ENCODE measurements at places on chromosomes 16 and 17.

DNA sequence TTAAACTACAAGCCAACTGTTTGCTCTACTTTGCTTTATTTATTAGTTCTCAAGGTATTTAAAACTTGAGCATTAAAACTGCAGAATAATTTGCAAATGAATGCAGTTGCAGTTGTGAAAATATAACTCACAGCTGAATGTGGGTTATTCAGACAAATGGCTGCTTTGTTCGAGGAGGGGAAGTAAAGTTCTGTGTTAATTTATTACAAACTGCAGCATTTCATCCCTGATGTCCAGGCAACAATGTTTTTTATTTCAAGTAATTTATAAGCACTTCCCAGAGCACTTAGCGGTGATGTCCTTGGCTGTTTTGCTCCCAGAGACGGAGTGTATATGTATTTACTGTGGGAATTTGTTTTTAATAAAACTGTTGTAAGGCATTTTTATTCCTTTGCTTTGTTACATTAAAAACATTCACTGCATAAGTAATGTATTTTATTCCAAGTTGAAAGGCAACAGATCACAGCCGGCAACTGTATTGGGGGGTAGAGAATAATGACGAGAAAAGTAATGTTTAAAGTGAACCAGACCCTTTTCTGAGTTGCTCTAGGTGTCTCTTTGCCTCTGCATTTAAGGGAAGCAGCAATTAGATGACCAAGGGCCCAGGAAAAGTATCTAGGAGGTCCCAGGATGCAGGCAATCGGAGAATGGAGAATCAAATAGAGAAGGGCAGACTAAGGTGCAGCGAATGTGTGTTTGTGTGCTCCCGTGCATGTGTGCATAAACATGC, 291.2 kb upstream of the SALL1 start:
- DNase-seq = no peak

DNA sequence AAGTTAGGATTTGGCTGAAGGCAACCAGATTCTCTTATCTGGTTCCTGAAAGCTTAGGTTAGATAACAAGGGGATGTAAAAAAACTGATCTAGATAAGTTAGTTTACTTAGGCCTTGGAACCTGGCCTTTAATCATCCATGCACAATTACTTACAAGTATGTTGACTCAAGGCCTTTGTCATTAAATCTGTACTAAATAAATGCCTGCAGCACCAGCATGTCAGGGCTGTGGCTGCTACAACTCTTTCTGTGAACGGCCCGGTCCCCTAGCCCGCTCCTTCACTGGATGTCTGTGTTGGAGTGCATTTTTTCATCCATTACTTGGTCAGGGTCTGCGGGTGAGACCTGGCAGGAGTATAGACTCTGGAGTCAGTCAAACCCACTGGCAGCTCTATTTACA, 48.4 kb upstream of the ALDH3A1 start:
- no peak for DNase-seq

DNA sequence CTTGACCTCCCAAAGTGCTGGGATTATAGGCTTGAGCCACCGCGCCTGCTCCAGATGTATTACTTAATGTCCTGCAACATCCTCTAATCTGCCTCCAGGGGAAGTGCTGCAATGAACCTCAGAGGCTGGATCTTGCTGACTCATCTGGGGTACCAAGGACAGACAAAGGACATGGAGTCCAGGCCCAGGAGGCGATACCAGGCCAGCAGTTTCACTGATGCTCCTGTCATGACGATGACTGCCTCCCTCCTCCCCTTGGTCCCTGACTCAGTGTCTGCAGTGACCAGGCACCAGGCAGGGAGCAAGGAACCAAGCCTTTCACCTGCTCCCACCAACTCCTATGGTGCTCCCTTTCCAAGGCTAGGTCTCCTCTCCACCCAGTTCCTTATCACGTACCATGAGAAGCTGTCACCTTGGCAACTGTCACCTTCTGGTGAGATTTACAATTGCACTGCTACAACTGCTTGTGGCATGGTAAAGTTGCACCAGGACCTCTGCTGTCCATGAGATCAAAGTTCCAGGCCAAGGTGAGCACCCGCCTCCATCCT, 21.6 kb upstream of the PHOSPHO1 start:
- no peak for DNase-seq

DNA sequence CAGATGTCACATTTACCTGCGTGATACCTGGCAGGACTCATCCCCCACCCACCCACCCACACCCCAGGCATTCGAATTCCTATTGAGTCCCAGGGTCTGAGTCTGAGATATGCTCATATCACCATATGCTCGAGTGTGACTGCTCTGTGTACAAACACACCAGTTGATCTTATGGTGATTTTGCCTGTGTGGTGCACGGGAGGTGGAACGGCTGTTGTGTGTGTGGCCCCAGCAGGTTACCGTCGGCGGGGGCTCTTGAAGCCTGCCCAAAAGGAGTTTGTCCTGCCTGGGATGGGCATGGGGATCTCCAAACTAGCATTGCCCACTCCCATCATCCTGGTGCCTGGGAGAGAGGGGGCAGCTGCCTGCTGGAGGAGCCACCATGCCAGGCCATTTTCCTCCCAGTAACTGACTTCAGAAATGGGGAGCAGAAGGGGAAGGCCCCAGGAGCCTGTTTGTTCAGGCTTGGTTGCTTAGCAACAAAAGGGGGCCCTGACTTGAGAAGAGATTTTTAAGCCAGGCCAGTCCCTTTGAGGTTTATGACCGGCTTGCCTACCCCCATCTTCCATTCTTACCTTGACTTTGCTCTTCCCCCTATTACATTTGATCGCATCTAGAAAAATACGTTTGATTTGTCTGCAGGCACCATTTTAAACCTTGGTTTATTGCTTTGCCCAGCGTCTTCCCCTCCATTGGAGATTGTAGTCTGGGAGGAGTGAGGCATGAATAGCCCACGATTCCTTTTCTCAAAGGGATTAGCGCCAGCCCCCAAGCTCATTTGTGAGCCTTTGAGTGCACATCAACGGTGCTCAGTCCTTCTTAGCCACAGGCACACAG, 217.7 kb downstream of the CCDC182 start:
- no peak for DNase-seq

- no peak for DNase-seq
These were observed 218.1 kb upstream of the CDH8 start for GRCh38 chr16:62254372-62254771.

DNA sequence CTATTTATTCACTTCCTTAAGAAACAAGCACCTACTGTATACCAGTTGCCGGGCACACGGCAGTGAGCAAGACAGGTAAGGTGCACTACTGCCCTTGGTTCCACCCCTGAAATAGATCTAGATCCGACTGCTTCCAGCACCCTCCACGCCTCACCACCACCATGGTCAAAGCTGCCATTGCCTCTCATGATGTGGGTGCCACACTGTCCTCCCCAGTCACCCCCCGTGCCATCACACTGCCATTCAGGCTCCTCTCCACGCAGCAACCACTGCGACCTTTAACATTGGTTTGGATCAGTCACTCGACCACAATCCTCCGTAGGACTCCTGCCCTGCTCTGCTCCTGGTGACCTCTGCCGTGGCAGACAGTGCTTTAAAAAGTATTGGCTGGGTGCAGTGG, 226.8 kb downstream of the CPPED1 start:
- DNase-seq = no peak

DNA sequence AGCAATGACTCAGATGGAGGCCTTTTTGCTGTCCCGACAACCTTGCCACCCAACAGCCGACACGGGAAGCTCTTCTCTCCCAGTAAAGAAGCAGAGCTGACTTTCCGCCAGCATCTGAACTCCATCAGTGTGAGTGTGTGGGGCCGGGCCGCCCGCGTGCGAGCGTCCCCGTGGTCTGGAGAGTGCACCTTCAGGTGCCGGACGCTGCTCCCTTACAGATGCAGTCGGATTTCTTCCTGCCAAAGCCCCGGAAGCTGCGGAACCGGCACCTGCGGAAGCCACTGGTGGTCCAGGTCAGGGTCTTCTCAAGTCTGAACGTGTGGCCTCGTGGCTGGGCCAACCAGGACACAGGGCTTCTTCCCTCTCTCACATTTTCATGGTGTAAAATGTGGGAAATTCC, 15.5 kb upstream of the JPT2 start:
- no peak for DNase-seq

GRCh38 chr17:67836205-67836987, 11.1 kb downstream of the BPTF start:
- DNase-seq = no peak

- no peak for DNase-seq
These were observed 83.5 kb downstream of the MARCHF10 start for GRCh38 chr17:62724398-62725146.

Measured in coronary artery (tissue), 2 donors.